Urothelium cell line (cell line): ENCODE measurements at places on chromosomes 3 and 15.
A peak's percentile ranks its signal among the peaks of the same experiment; 100 is the strongest.

GRCh38 chr3:118980832-118981231 lies 53.8 kb downstream of the IGSF11 start:
- DNase-seq, result no peak

GRCh38 chr3:61723038-61723437 lies 161.7 kb downstream of the PTPRG start:
- no peak for DNase-seq

DNA sequence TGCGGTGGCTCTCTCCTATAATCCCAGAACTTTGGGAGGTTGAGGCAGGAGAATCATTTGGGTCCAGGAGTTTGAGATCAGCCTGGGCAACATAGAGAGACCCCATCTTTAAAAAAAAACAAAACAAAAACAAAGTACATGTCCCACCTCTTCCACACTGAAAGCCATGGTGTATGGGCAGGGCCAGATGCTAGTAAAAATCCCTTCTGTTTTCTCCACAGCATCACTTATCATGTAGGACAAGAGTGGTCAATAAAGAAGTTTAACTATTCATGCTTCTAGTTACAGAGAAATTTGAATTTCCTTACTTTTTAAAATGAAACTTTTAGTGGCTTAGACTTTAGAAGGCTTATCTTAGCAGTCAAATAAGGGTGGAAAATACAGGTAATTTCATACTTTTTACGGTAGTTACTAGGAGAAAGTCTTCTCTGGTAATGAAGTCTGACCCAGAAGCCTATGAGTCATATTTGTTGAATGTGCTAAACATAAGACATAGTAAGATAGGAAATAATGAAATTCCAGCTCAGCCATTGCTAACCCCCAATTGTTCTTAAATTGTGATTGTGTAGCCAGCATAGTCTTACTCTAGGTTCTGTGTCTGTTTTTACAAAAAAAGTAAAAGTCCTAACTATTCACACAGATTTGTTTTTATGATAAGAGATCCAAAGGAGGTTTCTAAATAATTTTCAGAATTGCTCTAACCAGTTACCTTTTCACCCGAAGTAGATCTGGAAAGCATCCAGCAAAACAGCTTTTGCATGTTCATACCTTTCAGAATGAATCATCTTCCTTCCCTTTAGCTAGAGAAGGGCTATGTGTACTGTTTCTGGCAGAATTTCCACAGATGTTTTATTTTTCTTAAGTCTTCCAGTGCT lies 16.4 kb upstream of the ZNF609 start:
- DNase-seq, result peak; percentile 81

- peak; percentile 67 for DNase-seq
Observed at GRCh38 chr15:75043509-75044257, 20.3 kb downstream of the PPCDC start.

DNA sequence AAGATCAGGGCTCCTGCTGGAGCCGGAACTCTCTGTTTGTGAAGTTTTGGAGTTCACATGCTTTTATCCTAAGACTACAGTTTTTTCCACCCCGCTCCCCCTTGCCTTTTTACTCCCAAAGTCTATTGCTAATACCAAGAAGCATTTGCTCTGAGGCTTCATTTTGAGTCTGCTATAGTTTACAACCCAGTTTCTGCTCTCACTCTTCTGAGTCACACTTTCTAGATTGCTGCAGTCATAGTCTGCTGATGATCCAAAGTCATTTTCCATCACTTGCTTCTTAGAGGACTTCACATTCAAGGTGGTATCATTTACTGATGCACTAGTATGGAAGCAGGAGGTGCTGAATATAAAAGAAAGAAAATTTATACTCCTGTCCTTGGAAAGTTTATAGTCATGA lies 937.4 kb downstream of the IGSF11 start:
- no peak for DNase-seq

DNA sequence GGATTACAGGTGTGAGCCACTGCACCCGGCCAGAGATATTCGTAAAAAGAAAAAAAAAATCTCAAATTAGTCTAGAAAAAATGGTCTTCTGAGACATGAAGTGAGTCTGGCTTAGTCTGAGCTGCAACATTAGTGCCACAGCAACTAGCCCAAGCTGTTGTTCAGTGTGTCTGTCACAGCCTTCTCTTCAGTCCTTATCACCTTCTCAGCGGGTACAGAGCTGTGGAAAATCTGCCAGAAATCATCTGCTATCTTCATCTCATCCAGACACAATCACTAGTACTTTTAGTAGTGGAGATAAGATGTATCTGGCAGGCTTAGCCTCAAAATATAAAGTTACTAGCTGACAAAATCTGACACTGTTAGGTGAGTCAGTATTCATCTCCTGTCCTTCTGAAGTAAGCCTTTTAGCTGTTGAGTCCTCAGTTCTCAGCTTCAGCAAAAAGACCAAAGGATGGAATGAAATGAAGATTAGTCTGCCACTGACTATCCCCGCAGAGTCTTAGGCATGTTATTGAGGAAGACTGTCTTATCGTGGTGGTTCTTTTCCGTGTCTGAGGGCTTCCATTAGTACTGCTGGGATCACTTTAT lies 120.5 kb upstream of the CGNL1 start:
- DNase-seq, result no peak

DNA sequence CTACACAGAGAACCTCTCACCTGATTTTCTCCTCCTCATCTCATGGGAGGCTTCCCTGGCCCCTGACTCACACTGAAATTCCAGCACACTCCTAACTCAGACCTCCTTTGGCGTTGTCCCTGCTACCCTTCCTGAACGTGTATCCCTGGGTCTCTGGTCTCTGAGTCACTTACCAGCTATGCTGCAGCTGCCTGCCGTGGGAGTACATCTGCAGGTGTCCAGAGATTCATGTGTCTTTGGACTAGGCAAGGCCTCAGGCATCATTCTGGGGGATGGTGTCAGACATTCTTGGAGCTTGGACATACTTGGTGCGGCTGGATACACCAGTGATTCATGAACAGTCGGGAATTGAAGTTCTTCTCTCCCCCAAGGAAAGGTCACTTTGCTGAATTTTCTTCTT lies 148.8 kb upstream of the TRIM42 start:
- peak; percentile 89 for DNase-seq

GRCh38 chr3:118775021-118775420 lies 259.6 kb downstream of the IGSF11 start:
- no peak for DNase-seq

GRCh38 chr15:77772641-77773402 lies 140.1 kb upstream of the LINGO1 start:
- no peak for DNase-seq

GRCh38 chr3:65576966-65577365 lies 461.8 kb downstream of the MAGI1 start:
- DNase-seq, result no peak

DNA sequence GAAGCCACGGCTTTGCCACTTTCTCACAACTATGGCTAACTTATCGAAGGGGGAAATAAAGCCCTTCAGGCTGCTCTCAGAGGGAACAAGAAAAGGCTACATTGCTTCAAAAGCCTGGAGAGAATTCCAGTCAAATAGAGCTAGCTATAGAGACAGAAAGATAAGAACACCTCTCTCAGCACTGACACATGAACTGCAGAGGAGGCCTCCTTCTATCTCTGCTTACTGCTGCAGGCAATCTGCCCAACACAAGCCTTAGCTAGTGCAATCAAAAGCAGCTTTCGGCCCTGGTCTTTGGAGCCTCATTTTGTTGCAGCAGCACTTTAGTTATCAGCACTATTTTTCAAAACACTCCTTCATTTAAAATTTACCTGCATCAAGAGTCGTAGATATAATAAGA lies 118.4 kb upstream of the ROBO1 start:
- DNase-seq, result no peak

DNA sequence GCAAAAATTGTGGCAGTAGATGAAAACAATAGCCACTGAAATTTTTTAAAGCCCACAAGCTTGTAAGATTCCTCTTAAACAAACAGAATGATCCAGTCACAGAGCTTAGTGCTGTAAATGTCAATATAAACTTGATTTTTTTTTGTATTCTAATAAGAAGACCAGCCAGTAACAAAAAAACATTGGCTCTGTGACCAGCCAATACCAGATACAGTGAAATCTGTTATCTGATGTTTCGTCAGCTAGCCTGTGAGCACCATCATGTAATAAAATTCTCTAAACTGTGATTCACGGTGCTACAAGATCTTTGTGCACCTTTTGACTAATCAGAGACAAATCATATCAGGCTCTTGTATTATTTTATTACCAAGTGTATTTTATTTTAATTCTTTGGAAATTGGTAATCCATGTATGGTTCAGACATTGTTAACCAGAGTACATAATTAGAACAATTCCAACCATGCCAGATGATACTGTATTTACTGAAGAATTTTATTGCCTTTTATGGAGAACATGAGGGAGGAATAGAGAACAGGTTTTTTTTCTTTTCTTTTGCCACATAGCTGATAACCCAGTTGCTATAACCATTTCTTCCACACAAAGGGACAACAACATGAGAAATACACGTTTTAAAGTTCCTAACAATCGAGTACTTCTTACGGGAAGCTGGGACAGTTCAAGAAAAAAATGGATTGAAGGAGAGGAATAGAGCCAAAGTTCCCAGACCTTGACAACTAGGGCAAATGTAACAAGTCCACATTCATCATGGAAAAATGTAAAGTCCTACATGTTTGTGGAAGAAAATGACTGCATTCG lies 71.9 kb downstream of the FILIP1L start:
- peak; percentile 46 for DNase-seq

DNA sequence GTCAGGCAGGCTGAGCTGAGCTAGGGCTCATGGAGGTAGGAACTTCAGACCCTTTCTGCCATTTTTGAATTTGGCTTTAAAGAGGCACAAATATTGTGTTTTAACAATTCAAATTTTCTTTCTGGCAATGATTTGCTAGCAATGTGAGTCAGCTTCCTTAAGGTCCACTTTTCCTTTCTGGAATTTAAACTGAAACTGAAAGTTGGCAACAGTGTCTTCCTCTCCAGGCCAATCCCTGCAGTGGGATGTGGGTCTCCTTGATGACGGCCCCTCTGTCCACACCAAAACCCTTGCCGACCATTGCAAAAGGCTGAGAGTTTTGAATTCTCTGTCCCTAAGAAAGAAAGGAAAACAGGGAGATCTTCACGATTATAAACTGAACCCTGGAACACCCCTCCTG lies 27.1 kb downstream of the RPSA start:
- DNase-seq, result no peak

- DNase-seq, result no peak
Observed at GRCh38 chr15:75696311-75696720, 16.3 kb downstream of the CSPG4 start.

- DNase-seq, result peak; percentile 44
Observed at GRCh38 chr3:124246949-124247348, 255.0 kb upstream of the ROPN1 start.

- no peak for DNase-seq
Observed at GRCh38 chr15:98142572-98142971, 182.1 kb downstream of the ARRDC4 start.

GRCh38 chr15:36678308-36678707 lies 98.9 kb downstream of the CDIN1 start:
- no peak for DNase-seq

DNA sequence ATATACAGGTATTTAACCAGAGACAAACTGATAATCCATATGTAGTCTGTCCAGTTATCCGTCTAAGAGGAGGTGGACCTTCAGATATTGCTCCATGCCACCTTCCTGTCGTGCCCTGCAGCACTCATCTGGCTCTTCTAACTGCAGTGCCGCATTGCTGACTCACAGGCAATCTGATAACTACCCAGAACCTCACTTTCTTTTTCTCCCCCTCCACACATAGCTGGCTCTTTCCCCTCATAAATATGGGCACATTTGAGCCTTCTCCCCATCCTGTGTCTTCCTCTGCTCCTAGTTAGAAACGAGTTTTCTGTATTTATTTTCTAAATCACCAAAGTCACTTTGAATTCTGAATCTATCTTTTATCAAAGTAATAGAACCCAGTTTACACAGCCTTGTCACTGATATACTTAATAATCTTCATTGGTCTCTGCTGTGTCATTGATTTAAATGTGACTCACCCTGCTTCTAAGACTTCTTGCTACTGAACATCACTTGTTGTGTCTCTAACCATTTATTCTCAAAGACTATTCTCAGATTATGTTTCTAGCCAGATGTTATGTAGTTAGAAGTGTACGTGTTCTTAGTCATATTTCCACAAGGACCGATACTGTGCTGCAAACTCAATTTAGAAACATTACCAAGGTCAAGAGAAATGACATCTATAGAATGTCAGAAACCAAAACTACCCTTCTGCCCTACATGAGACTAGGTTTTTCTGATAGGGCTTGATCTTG lies 17.4 kb upstream of the KCNMB2 start:
- peak; percentile 12 for DNase-seq

DNA sequence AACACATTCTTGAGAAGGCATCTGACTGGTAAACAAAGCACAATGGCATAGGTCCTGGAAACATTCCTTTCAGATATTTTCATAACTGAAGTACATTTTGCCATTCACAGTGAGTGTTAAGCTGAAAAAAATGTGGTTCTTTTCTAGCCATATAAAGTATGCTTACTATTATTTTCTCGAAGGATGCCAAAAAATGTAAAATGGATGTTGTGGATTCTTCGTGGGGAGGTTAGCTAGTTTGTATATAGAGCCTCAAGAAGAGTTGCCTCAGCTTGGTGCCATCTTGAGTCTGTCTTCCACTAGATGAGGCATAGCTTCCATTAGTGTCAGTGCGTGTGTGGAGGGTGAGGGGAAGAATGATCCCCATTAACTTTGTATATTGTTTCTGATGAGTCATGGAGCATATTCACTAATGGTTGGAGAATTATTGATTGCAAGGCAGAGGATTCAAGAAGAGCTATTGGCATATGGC lies 4.1 kb downstream of the MBNL1 start:
- DNase-seq, result no peak

DNA sequence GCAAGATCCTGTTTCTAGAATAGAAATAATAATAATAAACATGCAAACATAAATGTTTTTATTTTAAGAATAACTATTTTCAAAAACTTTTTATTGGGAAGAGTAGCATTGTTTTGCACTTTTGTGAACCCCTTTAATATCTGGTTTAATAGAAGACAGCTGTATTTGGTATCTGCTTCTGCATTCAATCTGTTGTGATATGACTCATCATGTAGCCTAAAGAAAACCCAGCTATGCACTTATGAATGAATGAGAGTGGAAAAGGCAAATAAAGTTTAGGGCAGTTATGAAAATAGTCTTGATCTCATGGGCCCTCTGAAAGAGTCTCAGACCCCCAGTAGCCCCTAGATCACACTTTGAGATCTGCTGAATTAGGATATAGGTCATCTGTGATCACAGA lies 100.4 kb upstream of the PPP2R3A start:
- DNase-seq, result no peak

DNA sequence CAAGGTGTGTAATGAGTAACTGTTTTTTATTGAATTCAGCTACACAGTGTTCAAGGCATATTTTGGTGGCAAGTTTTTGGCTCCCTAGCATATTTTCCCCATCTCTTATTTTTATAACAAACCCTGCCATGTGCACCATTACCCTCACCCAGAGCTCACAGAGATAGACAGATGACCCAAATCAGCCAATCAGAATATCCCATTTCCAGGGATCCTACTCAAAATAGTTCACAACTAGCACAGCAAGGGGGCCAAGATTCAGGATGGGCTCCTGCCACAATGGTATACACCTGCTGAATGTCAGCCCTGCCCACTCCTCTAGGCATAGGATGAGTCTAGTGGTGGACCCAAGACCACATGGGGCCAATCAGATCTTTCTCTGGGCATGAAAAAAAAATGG lies 78.8 kb upstream of the SETMAR start:
- no peak for DNase-seq

- DNase-seq, result no peak
Observed at GRCh38 chr3:140765246-140765645, 87.4 kb downstream of the TRIM42 start.

- DNase-seq, result peak; percentile 17
Observed at GRCh38 chr3:134711284-134711683, 60.5 kb upstream of the KY start.
